NCI-H526 treated with DMSO at 0.1 percent for 48 hours (cell line): ENCODE measurements at places on chromosomes 5 and 9.

DNA sequence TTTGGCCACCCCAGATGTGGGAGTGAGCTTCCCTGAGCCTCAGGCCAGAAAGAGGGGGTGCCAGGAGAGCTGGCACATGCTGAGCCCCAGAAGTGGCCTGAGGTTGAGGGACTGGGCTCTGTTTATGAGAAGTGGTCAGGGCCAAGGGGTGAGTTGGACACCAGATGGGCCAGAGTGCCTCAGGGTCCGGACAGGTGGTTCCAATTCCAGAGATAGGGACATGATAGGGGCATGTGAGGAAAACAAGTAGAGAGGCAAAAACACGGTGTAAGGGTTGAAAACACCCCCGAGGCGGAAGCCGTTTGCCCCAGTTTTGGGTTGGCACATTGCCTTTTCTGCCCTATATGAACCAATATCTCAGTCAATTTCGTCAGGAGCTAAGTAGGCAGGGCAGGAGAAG lies 125.6 kb upstream of the NFIB start:
- DNase-seq, result no peak

DNA sequence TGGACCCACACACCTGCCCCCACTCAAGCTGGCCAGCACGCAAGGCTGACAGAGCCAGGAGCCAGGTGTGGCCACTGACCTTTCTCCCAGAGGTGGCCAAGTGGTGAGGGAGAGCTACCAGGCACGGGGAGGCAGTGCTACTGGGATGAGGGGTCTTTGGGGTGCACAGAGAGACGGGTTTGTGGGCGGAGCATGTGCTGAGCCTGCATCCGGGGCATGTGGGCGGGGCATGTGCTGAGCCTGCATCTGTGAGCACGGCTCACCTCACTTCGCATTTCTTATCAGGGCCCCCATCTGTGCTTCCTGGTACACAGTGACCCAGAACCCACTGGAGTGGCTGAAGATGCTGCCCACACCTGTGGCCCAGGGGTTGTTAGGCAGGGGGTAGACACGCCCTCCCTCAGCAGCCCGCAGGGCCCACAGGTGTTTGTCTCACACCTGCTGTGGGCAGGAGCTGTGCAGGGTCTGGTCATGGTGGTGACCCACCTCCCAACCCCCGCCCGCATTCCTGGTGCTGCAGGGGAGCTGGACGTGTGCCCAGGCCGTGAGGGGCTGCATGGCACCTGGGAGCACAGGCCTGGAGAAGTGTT lies 21.5 kb downstream of the CCDC187 start:
- no peak for DNase-seq

DNA sequence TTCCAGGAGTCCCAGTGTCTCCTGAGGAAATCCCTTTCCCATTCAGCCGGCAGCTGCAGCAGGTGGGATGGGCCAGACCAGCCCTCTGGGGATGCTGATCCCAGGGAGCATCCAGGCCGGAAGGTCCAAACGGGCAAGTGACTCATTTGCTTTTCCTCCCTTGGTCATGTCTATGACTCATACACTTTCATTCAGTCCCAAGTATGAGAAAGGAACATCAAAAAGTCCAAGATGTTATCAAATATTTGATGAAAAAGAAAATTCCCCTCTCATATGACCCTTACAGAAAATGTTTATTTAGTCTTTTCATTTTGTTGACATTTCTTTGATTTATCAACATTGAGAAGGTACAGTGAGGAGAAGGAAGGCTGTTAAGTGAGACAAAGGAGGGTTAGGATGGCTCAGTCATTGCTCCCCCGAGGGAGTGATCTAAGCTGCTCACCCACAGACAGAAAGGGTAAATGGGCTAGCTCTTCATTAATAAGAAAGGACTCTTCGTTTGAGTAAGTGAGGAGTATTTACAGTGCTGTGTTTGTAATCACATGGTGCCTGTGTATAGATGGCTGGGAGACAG lies 117.6 kb upstream of the ANKRD55 start:
- DNase-seq, result no peak

DNA sequence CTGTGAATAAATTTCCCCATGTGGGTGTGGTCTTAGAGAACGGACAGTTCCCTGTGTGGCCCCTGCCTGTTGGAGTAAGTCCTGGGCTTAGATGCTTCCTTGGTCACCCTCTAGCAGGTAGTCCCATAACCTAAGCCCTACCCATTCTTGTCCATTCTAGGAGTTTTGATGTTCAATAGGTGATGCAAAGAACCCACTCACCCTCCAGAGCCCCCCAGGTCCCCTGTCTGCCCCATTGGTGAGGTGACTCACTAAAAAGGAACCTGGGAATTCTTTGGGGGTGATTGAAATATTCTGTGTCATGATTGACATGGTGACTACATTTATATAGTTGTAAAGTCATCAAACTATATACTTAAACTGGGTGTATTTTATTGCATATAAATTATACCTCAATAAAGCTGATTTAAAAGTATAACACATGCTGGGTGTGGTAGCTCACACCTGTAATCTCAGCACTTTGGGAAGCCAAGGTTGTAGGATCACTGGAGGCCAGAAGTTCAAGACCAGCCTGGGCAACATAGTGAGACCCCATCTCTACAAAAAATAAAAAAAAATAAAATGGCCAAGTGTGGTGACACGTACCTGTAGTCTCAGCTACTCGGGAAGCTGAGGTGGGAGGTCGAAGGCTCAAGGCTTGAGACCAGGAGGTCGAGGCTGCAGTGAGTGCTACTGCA lies 20.8 kb upstream of the GTF3C5 start:
- DNase-seq, result no peak

- no peak for DNase-seq
Measured at GRCh38 chr5:69257577-69257976, 22.9 kb downstream of the CDK7 start.

- no peak for DNase-seq
Measured at GRCh38 chr9:77271023-77271690, 93.8 kb downstream of the VPS13A start.

DNA sequence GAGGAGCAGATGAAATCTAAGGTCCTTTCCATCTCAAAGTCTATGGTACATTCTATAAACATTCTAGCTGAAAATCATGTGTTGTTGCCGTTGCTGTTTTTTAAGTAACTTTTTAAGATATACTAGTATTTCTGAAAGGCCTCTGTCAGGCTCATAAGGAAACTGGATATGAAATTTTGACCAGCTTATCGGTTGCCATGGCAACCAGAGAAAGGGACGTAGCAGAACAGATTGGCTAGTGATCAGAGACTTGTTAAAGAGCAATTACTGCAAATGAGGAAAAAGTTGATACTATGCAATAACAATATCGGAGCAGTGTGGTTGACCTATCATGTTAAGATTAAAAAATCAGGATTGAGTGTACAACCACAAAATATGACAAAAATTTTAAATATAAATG lies 57.0 kb upstream of the RNF180 start:
- no peak for DNase-seq

GRCh38 chr5:130995254-130995515 lies 169.9 kb downstream of the HINT1 start:
- DNase-seq, result no peak

DNA sequence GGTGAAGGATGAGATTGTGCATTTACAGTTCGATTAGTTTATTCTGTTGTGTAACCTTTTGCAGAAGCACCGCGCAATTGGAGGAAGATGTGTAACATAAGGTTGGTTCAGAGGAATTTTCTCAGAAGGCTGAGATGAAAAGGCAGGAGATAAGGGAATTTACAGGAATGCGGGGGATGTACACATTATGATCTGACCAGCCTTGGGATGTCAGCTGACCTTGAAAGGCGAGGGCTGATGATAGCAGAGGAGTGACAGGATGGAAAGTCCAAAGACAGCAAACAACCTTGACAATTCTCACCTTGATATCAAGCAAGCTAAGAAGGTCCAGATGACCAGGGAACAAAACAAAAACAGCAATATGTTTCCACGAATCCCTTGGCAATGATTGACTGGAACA lies 88.8 kb downstream of the OTULIN start:
- DNase-seq, result no peak

GRCh38 chr5:1510631-1511030 lies 13.1 kb downstream of the LPCAT1 start:
- no peak for DNase-seq

DNA sequence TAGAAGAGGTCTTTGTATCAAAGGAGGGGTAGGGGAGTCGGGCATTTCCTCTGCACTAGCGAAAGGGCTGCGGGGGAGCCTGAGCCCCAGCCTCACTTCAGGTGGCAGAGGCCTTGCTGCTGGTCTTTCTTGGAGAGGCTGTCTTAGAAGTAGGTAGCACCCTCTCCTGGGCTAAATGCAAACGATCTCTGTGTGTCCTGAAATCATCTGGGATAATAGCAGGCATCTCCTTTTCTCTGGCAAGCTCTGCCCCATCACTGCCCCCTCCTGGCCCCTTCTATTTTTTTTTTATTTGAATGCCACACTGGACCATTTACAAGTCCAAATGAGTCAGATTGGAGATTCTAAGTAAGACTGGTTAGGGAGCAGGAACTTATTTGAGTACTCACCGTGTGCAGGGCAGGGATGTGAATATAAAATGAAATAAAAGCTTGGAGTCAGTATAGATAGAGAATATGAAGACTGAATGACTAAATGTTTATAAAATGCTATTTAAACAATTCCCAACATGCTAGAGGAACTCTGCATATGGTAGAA lies 137.1 kb downstream of the FGF1 start:
- DNase-seq, result peak; percentile 85

- DNase-seq, result no peak
Measured at GRCh38 chr5:150317048-150318003, 14.6 kb upstream of the ARSI start.

DNA sequence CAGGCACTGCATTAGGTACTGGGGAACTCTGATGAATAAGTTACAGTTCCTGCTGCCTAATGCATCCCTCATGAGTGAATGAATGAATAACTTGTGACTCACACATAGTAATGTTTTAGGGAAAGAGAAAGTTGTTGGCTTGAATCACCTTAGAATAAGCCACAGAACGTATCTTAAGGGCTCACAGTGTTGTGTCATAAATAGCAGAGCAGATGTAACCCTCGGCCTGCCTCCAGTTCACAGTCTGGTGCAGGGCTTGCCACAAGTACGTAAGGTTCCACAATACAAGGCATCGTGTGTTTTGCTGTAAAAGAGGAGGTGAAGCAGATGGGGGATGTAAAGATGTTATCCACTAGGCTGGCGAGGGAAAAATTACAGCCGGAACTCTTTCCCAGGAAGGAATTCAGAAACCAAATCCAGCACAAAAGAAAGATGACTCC lies 218.7 kb downstream of the TRPM3 start:
- no peak for DNase-seq

DNA sequence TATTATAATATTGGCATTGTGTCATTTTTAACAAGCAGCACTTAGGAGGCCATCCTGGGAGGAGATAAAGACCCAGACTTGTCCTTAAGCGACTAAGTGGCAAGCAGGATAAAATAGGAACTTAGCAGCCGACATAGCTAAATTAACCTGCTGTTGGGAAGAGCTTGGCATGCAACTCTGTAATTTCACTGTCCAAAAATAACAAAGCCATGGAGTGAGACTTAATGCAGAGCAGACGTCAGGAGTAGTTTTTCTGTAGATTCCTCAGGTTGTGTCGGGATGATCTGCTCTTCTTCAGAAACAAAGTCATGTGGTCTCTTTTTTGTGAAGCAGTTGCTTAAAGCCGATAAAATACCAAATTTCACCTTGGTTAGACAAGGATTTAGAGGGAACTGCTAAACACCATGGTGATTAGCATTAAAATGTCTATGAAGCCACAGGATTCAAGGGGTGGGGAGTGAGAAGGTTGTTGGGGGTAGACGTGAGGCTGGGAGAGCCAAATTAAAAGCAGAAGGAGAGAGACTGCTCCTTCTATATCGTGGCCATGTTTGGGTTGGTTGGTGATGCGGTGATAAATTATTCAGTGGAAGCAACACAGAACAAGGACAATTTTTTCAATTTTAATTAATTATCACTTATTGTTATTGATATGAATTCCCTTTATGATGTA lies 303.0 kb downstream of the CSNK1G3 start:
- DNase-seq, result no peak

DNA sequence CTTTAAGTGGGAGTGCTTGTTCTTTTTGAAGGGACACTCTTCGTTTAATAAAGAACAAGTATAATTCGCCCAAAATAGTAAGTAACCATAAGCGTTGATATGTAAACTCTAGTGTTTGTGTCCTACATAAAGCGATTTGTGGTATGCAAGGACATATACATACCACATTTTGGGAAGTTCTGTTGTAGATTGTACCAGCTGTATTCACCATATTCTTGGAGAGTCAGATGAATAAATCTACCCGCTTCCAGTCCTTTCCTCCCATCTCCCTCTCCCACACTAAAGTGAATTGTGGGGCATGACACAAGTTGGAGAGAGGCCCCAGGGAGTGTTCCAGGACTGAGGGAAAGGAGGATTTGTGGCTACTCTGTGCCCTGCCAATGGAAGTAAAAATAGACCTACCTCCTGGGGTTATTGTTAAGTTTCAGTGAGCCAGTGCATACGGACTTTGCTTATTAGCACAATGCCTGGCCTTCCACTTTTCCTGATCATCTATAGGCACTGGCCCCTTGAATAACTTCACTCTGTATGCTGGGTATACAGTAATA lies 40.6 kb downstream of the ARHGAP26 start:
- DNase-seq, result no peak

DNA sequence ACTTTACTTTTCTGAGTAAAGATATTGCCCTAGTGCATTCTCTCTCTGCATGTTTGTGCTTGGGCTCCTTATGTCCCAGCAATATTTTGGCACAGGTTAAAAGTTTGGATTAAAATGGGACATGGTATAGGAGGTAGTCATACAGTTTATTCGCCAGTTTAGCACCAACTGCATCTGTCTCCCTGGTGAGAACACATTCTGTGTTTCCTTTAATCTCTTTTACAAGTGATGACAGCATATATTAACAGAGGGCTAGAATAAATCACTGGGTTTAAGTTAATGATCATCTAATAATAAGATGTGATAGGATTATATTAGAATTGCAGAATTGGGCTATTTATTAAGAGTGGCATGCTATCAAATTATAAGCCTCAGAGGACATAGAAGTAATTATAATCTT lies 550.1 kb downstream of the LRRC70 start:
- DNase-seq, result no peak

DNA sequence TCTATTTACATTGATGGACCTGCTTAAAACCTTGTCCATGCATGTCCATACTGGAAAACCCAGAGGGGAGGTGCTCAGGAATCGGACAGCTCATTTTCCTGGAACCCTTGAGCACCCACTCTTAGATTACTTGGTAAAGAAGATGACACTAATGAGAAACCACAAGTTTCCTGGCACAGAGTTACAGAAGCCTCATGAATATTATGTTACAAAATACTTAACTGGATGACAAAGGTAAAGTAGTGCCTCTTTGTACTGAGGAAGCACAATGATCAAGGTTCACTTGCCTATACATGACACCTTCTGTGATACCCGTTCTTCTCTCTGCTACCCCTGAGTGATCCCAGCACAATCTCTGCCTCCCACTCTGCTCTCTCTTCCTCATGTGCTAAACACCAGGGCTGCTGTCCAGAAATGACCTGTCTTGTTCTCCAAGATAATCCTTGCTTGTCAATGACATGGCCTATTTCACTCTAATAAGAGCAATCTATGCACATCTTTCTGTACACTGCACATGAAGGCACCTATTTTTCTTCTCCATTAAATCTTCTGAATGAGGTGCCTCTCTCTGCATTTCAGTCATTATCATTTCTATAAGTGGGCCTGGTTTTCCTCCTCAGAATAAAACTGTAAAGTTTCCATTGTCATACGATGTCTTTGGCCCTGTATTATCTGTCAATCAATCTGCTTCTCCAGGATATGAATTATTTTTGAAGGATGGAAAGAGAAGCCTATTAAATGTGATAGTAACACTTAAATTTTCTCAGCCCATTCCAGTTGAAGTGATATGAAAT lies 684.0 kb upstream of the ACO1 start:
- no peak for DNase-seq
